ENCODE measurements at places on chromosomes 13 and 19.

DNA sequence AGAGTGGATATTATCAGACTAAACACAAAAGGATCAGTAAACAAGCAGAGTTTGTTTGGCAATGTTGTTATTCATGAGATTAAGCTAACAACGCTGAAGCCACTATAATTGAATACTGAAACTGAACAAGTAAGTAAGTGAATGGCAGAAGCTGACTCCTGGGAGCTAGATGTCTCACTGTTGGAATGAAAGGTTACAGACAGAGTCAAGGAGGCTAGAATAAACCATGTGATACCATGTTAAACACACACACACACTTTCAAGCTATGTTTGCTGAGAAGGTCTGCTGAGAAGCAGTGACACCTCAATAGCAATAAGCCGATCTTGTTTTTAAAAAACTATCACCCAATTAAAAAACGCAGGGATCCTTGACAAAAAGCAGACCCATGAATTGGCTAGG is 1609.4 kb upstream of the MIR17HG start:
- no peak for DNase-seq

- DNase-seq = no peak
Measured at GRCh38 chr19:46744005-46744691, 1.7 kb upstream of the FKRP start.

DNA sequence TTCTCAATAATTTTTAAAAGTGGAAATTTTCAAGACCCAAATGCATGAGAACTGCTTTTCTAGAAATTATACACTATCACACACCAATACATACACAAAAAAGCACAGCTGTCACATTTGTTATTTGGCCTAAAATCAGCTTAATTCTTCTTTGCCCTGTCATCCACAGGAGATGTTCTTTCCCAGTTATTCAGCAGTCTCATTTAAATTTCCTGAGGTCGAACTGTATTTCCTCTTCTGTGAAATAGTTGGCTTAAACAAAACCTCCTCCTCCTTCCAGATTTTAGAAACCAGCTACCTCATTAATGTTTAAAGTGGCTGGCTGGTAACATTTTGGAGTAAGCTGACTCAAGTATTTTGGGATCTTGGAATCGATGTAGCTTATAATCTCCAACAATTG is 39.1 kb downstream of the SMAD9 start:
- no peak for DNase-seq

- no peak for DNase-seq
Measured at GRCh38 chr19:39046037-39046821, 13.9 kb upstream of the FBXO27 start.

DNA sequence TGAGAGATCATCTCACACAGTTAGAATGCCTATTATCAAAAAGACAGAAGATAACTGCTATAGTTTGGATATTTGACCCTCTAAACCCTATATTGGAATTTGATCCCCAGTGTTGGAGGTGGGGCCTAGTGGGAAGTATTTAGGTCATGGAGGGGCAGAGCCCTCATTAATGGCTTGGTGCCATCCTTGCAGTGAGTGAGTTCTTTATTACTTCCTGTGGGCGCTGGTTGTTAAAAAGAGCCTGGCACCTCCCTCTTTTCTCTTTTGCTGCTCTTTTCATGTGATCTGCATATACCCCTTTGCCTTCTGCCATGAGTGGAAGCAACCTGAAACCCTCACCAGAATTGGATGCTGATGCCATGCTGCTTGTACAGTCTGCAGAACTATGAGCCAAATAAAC is 66.8 kb downstream of the TDRD3 start:
- DNase-seq = no peak

GRCh38 chr13:51222037-51222685 is at the start of gene FAM124A:
Gene FAM124A (plus strand): TSS chr13:51222398. CDS start chr13:51222502, 104 bp downstream.
- no peak for DNase-seq

All from DMS79 (cell line).